Mesothelial cell of epicardium (in vitro differentiated cells): ENCODE measurements at places on chromosomes 7 and 10.

- peaks cover 3% of the 10 kb centered on the region for H3K4me1 ChIP-seq
- H3K36me3 ChIP-seq: peaks cover 54% of the 10 kb centered on the region
- H3K27me3 ChIP-seq: no peaks in the 10 kb centered on the region
- no peak overlapping the region for H3K4me3 ChIP-seq
- no peak for DNase-seq
- H3K27ac ChIP-seq: peak overlapping the region; percentile 61
Observed at GRCh38 chr7:47413526-47414341, 168.2 kb downstream of the TNS3 start.

GRCh38 chr7:39951226-39952194 is 1.5 kb downstream of the CDK13 start:
- peak; percentile 44 for DNase-seq
- H3K4me3 ChIP-seq: peak overlapping the region; percentile 86
- peaks cover 44% of the 10 kb centered on the region for H3K4me1 ChIP-seq
- no peaks in the 10 kb centered on the region for H3K27me3 ChIP-seq

DNA sequence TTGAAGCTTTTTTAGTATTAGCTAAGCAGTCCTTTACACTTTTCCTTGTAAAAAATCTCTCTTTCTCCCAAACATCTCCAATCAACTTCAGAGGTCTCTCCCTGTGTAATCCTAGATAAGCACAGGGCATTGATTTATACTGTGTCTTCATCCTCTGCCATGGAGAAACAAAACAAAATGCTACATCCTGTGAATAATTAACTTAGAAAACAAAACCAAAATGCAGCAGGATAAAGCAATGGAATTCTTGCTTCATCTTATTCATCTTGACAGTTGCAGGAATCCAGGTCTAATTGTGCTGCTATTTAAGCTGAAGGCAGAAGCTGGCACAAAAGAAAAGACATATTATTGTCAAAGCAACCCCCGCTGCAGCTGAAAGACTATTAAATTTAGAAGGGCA is 641.5 kb upstream of the SORCS1 start:
- H3K27ac ChIP-seq: no peak overlapping the region
- no peak for DNase-seq
- H3K4me3 ChIP-seq: no peak overlapping the region

DNA sequence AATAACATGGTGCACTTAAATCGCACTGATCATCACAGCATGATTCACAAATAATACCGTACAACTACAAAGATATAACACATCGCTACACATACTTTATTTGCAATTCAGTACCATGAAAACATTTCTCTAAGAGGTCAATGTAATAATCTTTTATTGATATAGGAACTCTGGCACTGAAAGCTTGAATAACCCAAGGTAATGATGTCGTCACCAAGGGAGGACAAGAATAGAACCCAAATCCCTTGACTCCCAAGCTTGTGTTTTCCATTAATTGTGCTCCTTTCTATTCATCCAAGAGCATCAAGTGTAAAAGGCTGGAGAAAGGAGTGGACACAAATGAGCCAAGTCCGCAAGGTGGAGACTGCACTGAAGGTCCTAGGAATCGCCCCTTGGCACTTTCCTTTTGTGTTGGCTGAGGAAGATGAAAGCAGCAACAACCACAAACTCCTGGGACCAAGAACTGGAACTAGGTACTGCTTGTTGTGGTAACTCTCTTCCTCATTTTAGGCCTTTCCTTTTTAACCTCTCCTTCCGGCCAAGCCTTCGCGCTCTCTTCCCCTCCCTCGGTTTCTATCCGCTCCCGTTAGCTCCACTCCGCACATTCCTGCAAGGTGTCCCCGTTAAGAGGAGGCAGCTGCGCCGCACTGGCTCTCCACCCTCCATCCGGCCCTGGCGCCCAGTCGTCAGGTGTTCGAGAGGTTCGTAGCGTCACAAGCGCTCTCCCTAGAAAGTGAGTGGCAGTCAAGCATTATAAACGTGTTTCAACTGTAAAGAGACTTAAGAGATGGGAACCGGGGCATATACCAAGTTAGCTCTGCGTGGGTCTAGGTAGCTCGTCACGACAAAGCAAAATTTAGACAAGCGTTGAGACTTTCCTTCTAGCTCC is 1.0 kb upstream of the CBLL1 start:
- H3K27ac ChIP-seq: peak overlapping the region; percentile 97
- H3K27me3 ChIP-seq: peaks cover 29% of the 10 kb centered on the region
- H3K36me3 ChIP-seq: no peaks in the 10 kb centered on the region
- H3K4me1 ChIP-seq: peaks cover 24% of the 10 kb centered on the region

DNA sequence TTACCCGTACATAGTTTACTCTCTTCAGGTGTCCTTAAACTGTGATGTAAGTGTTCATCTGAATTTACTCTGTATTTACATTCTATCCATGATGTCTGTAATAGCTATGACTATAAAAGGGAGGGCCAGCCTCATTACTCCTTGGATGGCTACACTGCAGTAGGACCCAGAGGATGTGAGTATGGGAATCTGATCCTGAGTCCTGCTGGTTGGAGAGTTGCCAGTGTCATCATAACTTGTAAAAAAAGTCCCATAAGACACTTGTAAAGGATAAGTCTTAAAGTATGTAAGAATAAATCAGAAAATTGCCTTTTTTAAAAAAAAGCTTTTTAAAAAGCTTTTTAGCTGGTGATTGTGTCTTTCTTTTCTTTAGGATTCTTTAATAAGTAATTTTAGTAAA is 95.4 kb downstream of the PPP1R9A start:
- peaks cover 31% of the 10 kb centered on the region for H3K4me1 ChIP-seq
- no peak overlapping the region for H3K27ac ChIP-seq
- no peak overlapping the region for H3K4me3 ChIP-seq
- no peak for DNase-seq

DNA sequence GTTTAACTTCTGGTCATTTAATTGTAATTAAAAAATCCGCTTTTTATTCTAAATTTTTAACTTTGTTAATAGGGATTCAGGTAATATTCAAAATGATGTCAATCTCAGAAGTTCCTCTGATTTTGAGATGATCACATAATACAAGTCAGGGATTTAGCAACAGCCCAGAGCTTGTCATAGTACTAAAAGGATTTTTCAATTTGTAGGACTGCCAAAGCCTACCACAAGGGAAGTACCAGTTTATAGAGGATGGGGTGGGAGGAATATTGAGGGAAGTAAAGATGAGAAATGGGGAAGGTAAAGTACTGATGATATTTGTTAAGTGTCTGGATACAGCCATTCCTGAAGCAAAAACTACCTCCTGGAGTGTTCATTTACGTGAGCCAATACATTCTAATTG is 278.2 kb upstream of the TEX47 start:
- H3K27me3 ChIP-seq: no peaks in the 10 kb centered on the region
- no peak for DNase-seq
- no peak overlapping the region for H3K4me3 ChIP-seq
- H3K36me3 ChIP-seq: no peaks in the 10 kb centered on the region
- no peaks in the 10 kb centered on the region for H3K4me1 ChIP-seq

GRCh38 chr10:128364631-128365030 is 238.4 kb upstream of the MKI67 start:
- DNase-seq: no peak
- H3K27me3 ChIP-seq: peaks cover 35% of the 10 kb centered on the region
- H3K4me1 ChIP-seq: peaks cover 3% of the 10 kb centered on the region
- H3K36me3 ChIP-seq: no peaks in the 10 kb centered on the region
- no peak overlapping the region for H3K4me3 ChIP-seq
- no peak overlapping the region for H3K27ac ChIP-seq

DNA sequence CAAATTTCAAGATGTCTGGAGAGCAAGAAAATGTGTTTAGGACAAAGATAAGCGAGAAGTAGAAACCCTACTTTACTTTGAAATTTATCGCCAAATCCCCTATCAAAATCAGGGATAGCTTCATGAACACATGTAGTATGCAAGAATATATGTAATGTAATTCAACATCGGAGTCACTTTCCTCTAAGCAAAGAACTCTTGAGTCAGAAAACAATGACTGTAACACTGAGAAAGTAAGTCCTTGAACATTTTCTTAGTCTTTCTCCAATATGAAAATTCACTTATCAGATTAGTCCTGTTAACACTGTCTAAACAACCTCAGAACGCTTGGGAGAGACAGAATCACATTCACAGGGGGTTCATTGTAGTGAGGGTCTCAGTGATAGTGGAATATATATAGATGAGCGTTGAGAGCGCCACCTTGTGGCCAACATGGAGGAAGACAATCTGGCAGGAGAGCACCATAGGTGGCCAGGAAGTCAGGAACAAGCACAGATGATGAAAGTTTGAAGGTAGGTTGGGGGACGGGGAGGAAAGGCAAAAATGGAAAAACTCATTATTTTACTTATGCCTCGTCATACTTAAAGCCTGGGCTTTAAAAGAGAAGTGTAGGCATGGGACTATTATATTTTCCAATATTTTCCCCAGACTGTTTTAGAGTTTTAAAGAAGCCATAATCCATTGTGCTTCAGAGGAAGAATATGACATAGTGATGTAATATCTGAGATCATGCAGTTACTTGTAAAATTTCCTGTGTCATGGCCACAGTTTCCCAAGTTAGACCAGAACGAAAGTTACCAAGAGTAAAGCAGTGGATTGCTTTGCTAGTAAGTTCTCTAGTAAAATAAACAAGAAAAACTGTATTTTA is 115.5 kb upstream of the GNAI1 start:
- H3K36me3 ChIP-seq: peaks cover 26% of the 10 kb centered on the region
- H3K4me3 ChIP-seq: no peak overlapping the region
- DNase-seq: peak; percentile 38
- no peaks in the 10 kb centered on the region for H3K27me3 ChIP-seq

- H3K27me3 ChIP-seq: no peaks in the 10 kb centered on the region
- peaks cover 3% of the 10 kb centered on the region for H3K36me3 ChIP-seq
- peaks cover 2% of the 10 kb centered on the region for H3K4me1 ChIP-seq
- H3K4me3 ChIP-seq: no peak overlapping the region
Observed at GRCh38 chr7:112122144-112122543, 84.1 kb downstream of the DOCK4 start.
